ENCODE measurements at places on chromosomes 4 and X.

DNA sequence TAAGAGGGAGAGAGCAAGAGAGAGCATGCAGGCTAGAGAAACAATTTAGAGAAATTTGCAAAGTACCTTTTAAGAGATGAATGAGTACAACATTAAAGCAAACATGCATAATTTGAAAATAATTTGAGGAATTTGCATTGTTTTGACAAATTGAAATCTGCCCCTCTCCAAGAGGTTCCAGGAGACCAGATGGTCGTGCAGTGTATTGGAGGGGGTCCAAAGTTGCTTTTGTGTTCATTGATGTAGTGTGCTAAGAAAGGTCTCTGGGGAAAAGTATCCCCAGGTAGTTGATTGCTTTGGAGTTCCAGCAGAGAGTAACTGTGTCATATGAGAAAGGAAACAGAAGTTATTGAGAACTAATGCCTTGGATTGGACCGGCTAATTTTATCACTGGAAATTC, 635.0 kb upstream of the TENM3 start:
- DNase-seq = no peak

GRCh38 chrX:51697397-51697796, 12.9 kb upstream of the CENPVL1 start:
- DNase-seq = no peak

- no peak for DNase-seq
Measured at GRCh38 chrX:141936080-141936479, 32.4 kb downstream of the MAGEC1 start.

GRCh38 chrX:11426712-11427452, 133.7 kb downstream of the AMELX start:
- peak; percentile 10 for DNase-seq

DNA sequence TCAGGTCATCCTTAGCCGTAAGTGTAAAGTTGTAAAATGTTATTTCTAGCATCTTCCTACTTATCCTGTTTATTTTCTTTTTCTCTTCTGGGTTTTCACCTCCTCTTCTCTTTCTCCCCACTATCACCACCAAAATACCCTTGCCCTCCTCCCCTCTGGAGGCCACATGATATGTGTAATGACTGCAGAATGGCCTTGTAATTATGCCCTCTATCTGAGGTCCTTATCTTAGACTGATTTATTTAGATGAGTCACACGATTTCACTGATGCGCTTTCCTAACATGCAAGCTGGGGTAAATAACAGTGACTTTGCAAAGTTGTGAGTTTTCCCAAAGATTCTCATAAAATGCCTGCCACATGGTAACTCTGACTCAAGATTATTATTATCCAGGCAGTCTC, 231.8 kb upstream of the GPRIN3 start:
- no peak for DNase-seq

GRCh38 chrX:903116-903515, 272.5 kb downstream of the SHOX start:
- DNase-seq = no peak

- peak; percentile 67 for DNase-seq
Measured at GRCh38 chr4:38804654-38805295, at the start of gene TLR1. TLR1 (minus strand) TSS chr4:38804791; CDS start chr4:38798831, 5,960 bp downstream.

DNA sequence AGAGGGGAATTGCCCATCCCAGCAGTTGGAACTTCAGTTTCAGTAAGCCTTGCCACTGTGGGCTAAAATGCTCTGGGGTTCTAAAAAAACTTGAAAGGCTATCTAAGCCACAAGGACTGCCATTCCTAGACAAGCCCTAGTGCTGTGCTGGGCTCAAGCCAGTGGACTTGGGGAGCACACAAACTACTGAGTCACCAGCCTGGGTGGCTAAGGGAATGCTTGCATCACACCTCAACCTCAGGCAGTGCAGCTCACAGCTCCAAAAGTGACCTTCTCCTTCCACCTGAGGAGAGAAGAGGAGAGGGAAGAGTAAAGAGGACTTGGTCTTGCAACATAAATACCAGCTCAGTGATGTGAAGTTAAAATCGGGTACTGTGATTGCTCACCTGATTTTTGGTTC, 116.7 kb upstream of the GLRA2 start:
- DNase-seq = no peak
